Activated naive CD8-positive, alpha-beta T cell treated with anti-CD3 and anti-CD28 coated beads, Interleukin-2, amount 50 U/mL, for 24 hours (primary cell): ENCODE measurements at places on chromosomes 7 and 10.

DNA sequence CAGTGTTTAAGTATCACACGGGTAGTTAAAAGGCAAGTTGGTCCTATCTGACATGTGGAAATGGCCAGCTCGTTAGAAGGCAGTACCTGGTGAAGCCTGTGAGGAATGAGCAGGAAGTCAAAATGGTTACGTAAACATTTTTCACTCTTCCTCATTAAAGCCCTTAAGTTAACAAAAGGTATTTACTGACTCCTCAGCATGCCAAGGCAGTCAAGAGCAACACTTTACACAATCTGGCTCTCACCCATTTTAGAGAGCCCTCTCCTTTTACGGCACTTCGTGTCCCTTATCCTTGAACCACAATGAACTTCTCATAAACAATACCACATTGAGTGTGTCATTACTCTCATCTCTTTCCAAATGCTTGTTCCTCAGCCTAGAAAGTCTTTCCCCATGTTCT, 11.0 kb upstream of the RSBN1L start:
- no peak for DNase-seq

- DNase-seq, result peak; percentile 15
Measured at GRCh38 chr10:114073395-114074186, 29.9 kb downstream of the ADRB1 start.

DNA sequence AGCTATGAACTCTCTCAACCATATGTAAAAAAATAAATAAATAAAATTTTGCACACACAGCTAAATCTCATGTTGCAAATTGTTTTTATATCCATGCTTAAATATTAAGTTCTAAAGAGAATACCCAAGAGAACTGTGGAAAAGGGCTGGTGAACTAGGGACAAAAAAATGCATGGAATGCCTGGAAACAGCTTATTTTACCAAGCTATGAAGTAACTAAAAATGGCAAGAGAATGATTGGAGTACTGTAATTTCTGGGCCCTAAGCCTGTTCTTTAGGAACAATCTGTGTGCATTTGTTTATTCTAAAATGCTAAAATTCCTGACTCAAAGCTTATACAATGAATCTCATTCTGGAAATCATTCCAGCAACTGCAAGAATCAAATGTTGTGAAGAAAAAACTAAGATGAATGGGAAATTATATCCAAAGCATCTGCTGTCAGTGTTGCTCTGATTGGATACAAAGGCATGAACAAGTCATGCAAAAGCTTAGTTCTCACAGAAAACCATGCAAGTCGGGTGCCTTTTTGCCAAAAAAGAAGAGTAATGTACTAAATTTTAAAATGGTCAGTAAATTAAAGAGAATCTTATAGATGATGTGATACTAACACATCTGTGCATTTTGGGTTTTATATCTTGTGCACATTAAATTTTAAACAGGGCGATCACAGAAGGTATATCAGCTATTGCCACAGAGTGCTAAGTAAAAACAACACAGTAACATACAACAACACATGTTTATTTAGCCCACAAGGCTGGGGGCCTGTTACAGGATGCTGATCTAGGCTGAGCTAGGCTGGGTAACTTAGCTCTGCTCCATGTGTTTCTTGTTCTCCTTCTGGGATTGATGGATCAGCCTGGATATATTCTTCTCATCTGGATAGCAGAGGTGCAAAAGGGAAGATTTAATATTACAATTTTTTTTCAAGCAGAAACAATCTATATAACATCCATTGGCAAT, 453.5 kb upstream of the SEMA3A start:
- no peak for DNase-seq

- no peak for DNase-seq
Measured at GRCh38 chr7:128112781-128113221, 81.6 kb upstream of the LRRC4 start.

DNA sequence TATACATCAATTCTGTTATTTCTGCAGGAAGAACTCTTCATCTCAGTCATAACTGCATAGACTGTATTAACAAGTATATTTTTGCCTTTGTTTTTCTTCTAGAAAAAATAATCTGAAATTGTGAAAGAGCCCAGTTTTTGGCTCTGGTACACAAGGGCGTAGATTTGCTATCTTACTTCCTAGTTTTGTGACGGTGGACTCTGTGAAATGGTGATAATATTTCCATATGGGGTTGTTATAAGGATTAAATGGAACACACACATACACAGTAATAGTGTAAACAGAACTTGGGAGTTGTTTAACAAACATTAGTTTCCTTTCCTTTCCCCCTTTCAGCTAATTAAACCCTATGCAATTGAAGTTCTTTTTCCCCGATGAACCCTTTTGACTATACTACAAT, 108.7 kb downstream of the MKLN1 start:
- DNase-seq, result no peak

DNA sequence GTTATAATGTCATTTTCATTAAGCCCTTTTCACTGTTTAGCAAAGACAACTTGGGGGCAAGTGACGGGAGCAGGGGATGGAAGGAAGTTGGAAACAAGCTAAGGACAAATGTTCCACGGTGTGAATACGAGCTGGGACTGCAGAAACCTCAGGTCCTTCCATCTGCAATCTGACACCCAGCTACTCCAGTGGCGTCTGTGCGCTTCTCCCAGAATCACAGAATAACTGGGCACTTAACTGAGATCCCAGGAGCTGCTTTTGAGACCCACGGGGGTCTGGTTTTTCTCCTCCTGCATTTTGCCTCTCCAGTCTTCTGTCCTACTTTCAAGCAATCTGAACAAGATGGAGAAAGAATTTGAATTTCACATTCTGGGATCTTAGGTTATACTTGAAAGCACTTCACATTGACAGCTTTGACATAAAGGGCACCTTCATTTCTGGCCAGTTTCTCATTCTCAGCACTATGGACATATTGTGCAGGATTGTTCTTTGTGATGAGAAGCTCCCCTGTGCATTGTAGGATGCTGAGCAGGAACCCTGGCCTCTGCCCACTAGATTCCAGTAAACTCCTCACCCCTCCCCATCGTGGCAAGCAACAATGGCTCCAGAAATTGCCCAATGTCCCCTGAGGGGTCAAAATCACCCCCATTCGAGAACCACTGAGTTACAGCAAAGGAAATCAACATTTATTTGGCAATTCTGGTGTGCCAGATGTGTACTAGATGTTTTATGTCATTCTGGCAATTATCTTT, 194.1 kb downstream of the CACNB2 start:
- no peak for DNase-seq

GRCh38 chr7:131071786-131072504, 255.7 kb upstream of the MKLN1 start:
- DNase-seq, result no peak

DNA sequence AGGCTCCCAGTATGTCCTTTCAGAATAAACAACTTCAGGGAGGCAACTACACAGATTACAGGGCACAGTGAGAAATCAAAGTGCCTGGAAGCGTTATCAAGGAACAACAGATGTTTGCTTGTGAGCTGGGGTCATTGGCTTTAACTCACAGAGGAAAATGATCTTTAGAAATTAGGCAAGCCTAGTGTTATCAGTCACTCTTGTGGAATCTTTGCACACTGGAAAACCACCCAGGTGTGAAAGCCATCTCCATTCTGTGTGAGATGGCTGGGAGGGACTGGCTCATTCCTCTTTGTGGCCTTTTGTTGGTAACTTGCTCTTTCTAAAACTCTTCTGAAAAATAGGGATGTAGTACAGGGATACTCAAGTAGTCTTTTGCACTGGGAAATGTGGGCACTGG, 716.0 kb downstream of the XPNPEP1 start:
- no peak for DNase-seq

GRCh38 chr7:867001-867405, 9.4 kb upstream of the GET4 start:
- no peak for DNase-seq

DNA sequence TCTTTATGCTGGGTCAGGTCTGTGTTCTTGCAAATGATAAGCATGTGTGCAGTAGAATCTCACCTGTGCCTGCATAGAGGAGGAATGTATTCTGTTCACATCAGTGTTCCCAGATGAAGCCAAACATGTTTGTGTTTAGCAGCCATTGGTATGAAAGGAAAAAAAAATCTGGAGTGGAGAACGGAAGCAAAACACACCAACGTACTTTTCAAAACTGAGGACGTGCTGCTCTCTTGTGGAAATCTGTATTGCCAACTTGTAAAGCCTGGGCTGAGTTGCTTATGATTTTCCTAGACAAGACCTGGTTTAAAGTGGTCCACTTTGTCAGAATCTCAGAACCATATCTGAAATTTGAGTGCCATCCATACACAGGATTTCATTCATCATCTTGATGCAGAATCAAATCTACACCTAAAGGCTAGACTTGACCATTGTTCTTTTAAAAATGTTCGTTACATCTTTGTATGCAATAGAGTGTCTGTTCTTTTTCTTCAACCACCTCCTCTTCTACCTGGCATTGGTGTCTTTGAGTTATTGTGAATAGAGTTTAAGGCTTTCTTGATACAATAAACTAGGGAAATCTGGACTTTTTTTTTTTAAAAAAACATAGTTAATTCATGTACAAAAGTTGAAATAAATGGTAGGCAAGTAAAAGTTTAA, 367.7 kb downstream of the PHF14 start:
- no peak for DNase-seq
